ENCODE measurements at places on chromosomes 6 and 20.

DNA sequence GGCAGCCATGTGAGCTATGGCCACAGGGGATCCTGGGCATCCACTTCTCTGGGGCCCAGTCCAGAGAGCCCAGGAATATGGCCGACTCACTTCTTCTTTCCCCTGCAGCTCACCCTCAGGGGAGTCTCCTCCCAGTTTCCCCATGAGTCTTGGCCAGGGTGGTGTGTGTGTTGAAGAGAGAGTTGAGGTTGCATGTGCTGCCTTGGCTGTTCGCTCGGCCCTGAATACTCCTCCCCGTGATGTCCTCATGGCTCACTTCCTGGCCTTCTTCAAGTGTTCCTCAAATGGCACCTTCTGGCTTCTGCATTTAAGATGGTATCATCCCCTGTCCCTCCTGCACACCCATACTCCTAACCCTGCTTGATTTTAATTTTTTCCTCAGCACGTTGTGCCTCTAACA lies 3.2 kb upstream of the TREML1 start:
- no peaks in the 10 kb centered on the region for H3K36me3 ChIP-seq
- peaks cover 20% of the 10 kb centered on the region for H3K27me3 ChIP-seq
- H3K27ac ChIP-seq: no peak overlapping the region
- H3K4me3 ChIP-seq: no peak overlapping the region
- no peak for DNase-seq

DNA sequence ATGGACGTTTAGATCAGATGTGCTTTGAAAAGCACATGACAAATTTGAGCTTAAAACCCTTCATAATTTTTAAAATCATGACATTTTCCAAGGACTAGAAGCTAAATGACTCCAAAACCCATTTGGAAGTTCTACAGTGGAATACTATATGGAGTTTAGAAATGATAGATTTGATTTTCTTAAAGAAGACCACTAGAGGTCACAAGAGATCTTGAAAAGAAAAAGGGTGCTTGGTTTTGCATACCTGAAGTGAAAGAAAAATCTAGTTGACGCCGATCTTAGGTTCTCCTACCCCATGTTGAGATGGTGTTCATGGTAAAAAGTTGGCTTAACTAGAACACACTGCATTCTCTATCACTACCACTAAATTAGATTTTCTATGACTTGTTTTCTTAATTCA lies 31.5 kb downstream of the CFAP61 start:
- no peaks in the 10 kb centered on the region for H3K36me3 ChIP-seq
- H3K27me3 ChIP-seq: peaks cover 13% of the 10 kb centered on the region
- peak; percentile 6 for DNase-seq
- no peaks in the 10 kb centered on the region for H3K4me1 ChIP-seq
- H3K27ac ChIP-seq: no peak overlapping the region

GRCh38 chr6:130029163-130029562 lies 10.8 kb downstream of the L3MBTL3 start:
- no peaks in the 10 kb centered on the region for H3K36me3 ChIP-seq
- H3K27ac ChIP-seq: no peak overlapping the region
- DNase-seq: no peak
- H3K27me3 ChIP-seq: no peaks in the 10 kb centered on the region
- H3K4me1 ChIP-seq: peaks cover 25% of the 10 kb centered on the region
- H3K4me3 ChIP-seq: no peak overlapping the region

- no peak overlapping the region for H3K4me3 ChIP-seq
- no peaks in the 10 kb centered on the region for H3K27me3 ChIP-seq
- DNase-seq: peak; percentile 65
- peaks cover 44% of the 10 kb centered on the region for H3K36me3 ChIP-seq
- H3K27ac ChIP-seq: no peak overlapping the region
Observed at GRCh38 chr6:37473364-37474095, 26.2 kb downstream of the CCDC167 start.

Measured in HFFc6 (cell line).